Vagina (tissue), 2 donors: ENCODE measurements at places on chromosomes 1 and 21. TPM values are rescaled to one million over a fixed set of nuclear protein-coding genes. Genes with fewer than 3 reads are reported as not detected.

DNA sequence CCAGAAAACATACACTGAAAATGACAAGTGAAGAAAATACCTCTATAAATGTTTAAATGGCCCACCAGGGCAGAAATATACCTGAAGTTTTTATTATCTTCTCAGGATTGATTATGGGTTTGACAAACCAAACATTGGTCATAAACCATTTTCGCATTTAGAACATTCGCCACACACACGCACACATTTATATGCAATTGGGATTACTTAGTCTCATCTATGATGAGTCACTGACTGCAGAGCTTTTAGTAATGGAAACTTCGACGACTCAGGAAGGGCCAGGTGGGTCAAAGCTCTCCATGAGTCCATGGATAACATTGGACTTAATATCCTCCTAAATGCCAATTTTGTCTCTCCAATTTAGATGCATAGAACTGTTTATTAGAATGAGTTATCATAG, 16.9 kb downstream of the NRDC start:
- DNase-seq, result no peak

DNA sequence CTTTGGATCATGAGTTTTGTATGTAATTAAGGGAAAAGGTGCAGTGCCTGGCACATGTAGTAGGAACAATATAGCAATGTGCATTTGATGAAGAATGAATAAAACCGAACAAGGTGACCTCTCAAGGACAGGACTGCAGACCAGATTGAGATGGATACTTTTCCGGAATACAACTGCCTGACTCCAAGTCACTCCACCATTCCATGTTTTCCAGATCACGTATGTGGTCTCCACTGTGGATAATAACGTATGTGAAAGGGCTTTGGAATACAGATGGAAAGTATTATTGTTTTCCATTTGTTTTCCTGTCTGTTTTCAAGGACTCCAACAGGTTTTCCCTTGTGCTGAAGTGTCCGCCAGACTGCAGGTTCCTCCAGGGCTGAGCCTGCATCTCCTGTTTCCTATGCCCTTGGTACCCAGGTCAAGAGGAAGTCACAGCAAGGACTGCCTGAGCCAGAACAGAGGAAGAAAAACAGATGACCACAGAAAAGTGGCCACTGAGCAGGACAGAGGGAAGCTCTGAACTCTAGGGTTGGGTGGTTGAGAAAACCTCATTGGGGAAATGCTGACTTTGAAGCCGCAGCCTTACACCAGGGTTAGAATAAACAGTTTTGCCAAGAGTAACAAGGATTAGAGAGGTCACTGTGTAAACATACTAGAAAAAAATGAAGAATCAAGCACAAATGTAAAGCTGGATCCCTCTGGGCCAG, 4.0 kb downstream of the CFAP45 start:
- no peak for DNase-seq

GRCh38 chr1:79501153-79501552, 494.6 kb upstream of the ADGRL4 start:
- no peak for DNase-seq

DNA sequence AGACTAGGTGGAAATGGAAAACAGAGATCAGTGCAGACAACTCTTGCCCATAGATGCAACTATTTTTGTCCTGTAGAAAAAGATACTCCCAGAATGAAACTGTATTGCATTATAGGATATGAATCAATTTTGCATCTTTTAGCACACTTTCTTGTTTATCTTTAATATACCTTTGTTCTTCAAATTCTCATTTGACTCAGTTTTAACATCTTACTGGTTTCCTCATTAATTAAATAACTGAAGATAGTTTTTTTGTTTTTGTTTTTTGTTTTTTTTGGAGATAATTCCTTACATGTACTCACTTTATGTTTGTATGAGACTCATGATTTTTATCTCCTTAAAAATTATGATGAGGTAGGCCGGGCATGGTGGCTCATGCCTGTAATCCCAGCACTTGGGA, 10.9 kb upstream of the CAMTA1 start:
- DNase-seq, result no peak

C1orf87 gene
- total RNA-seq, result not detected

GRCh38 chr21:15233611-15234010, 168.8 kb upstream of the NRIP1 start:
- DNase-seq, result no peak

- peak; percentile 34 for DNase-seq
Measured at GRCh38 chr1:84619383-84620102, 45.3 kb upstream of the CTBS start.

- DNase-seq, result no peak
Measured at GRCh38 chr1:10347109-10347508, 51.8 kb upstream of the PGD start.

DNA sequence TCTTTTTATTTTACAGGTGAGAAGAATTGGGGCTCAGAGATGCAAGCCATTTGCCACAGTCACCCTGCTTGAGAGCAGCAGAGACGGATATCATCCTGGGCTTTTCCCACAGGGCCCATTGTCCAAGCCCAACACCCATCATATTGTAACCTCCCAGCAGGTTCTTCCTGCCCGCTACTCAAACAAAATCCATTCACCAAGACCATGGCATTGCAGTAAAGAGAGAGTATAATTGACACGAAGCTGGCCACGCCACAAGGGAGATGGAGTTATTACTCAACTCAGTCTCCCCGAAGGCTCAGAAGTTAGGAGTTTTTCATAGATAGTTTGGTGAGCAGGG, 60.9 kb upstream of the KLHDC7A start:
- no peak for DNase-seq

FCRL2 gene
- not detected for total RNA-seq

DNA sequence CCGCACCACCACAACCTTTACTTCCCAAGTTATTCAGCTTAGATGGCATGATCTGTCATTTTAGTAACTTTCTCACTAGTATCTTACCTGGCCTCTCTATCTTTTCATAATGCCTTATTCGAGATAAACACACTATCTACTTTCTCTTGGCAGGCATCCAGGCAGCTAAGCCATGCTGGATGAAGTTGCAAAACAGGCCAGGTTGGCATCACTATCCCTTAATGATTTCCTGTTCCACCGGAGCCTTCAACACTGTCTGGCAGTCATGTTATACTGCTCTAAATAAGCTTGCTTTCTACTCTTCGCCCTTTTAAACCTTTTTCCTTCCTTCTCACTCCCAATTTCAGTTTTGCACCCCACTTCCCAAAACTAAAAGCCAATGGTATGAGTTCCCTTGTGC, 12.0 kb upstream of the KCNH1 start:
- DNase-seq, result no peak

- no peak for DNase-seq
Measured at GRCh38 chr1:6489799-6490180, 1.7 kb downstream of the PLEKHG5 start.

GRCh38 chr1:171427852-171428471, 57.4 kb upstream of the PRRC2C start:
- no peak for DNase-seq

- no peak for DNase-seq
Measured at GRCh38 chr1:149845416-149845815, 54.0 kb upstream of the BOLA1 start.

- no peak for DNase-seq
Measured at GRCh38 chr1:214071469-214071868, 83.7 kb downstream of the PROX1 start.

VSIG8 gene
- not detected for total RNA-seq

GRCh38 chr1:179121159-179121938, 39.5 kb downstream of the TOR3A start:
- no peak for DNase-seq

GRCh38 chr21:46617267-46618051, 12.6 kb upstream of the S100B start:
- no peak for DNase-seq

DNA sequence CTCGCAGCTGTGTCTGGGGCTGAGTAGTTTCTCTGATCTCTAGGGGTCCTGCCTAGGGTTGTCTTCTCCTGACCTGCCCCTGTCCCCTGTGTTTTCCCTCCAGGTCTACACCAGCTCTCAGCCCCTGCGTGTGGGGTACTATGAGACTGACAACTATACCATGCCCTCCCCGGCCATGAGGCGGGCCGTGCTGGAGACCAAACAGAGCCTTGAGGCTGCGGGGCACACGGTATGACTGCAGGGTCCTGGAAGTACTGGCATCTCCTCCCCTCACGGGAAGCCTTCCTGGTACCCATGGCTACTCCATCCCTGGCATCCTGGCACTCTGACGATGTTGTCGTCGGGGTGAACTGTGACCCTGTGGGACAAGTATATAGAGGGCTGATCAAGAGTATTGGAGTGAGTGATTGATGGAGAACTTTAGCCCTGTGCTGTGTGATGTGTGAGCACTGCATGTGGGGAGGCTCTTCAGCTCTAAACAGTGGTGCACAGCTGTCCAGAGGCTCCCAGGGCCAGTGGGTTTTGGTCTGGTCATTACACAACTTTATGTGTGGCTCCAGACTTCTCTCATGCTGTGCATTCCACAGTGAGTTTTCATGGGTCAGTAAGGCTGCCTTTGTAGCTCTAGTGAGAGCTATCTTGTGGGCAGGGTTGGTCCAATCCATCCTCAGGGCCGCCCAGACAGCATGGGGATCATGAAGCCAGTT, 14.4 kb downstream of the FAAH start:
- DNase-seq, result no peak

DNA sequence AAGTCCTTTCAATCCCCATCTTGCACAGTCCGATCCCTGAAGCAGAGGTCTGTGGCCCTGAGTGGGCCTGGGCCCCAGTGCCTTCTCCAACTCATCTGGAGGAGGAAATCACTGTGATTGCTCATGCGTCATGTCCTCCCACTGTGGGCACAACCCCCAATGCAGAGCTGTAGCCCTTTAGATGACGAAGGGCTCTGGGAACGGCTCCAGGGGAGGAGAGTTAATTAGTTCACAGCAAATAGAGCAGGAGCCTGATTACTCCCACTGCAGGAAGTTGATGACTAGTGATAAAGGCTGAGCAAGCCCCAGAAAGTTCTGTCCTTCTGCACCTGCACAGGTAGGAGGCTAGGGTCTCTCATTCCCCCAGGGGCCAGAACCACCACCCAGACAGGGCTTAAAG, 111.5 kb downstream of the CCDC185 start:
- DNase-seq, result no peak

TRIM62 gene
- total RNA-seq, result 8.8 TPM

GRCh38 chr1:185435696-185436379, 118.8 kb upstream of the IVNS1ABP start:
- DNase-seq, result no peak

- no peak for DNase-seq
Measured at GRCh38 chr1:208977638-208978256, 605.8 kb upstream of the CAMK1G start.

DNA sequence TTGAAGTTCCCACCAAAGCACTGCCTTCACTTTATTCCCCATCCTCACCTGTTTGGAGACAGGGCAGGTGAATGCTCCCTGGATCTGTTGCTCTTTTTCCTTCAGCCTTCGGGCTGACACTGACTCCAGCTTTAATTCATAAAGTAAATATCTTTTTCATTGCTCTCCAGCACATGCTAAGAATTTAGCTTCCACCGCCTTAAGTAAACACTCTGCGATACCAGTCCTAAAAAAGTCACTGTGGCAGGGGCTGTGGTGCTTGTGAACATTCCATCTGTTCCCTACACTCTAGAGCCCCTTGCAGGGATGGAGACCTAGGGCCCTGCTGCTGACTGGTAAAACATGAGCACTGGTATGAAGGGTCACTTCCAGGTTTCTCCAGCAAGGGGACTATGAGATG, 896 bp upstream of the PLA2G2A start:
- DNase-seq, result no peak

DNA sequence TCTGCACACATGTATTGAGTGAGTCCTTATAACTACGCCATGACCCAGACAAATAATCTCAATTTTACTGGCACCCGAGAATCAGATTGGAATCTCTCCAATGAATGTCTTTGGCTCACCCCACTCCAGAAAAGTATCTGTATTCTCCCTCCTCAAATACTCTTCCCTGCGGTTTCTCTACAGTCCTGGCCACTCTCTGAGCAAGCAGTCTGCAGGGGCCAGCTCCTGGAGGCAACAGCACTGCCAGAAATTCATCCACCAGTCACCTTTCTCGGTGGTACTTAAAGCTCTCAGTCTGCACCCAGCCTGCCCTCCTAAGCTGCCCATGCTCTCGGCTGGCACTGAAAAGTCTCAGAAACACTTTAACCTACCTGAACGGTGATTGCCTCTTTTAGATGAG, 16.1 kb upstream of the LYST start:
- DNase-seq, result no peak

- DNase-seq, result no peak
Measured at GRCh38 chr21:18759751-18760161, 356.2 kb upstream of the TMPRSS15 start.

DNA sequence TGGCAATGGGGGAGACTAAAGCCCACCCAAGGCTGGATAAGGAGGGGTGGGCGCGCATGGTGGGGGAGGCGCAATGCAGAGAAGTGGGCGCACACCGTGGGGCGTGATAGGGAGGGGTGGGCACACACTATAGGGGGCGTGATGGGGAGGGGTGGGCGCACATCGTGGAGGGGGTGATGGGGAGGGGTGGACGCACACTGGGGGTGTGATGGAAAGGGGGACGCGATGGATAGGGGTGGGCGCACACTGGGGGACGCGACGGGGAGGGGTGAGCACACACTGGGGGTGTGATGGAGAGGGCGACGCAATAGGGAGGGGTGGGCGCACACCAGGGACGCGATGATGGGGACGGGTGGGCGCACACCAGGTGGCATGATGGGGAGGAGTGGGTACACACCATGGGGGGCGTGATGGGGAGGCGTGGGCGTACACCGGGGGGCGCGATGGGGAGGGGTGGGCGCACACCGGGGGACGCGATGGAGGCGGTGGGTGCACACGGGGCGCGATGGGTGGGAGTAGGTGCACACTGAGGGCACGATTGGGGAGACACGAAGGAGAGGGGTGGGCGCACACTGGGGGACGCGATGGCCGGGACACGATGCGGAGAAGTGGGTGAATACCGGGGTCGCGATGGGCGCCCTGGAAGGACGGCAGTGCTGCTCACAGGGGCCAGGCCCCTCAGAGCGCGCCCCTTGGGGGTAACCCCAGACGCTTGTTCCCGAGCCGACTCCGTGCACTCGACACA, 929 bp downstream of the SUMO3 start:
- DNase-seq, result no peak

DNA sequence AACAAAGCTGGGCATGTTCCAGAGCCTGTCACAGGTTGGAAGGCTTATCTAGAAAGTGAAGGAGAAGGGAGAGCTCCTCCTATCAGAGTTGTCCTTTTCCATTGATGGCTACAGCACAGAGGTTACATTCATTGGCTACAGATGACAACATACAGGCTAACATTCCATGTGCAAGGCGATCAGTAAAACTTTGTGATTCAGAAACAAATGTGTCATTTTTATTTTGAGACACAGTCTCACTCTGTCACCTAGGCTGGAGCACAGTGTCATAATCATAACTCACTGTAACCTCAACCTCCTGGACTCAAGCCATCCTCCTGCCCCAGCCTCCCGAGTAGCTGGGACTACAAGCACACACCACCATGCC, 32.6 kb downstream of the TRIM67 start:
- DNase-seq, result no peak
